ENCODE measurements at places on chromosomes 16 and 17.

DNA sequence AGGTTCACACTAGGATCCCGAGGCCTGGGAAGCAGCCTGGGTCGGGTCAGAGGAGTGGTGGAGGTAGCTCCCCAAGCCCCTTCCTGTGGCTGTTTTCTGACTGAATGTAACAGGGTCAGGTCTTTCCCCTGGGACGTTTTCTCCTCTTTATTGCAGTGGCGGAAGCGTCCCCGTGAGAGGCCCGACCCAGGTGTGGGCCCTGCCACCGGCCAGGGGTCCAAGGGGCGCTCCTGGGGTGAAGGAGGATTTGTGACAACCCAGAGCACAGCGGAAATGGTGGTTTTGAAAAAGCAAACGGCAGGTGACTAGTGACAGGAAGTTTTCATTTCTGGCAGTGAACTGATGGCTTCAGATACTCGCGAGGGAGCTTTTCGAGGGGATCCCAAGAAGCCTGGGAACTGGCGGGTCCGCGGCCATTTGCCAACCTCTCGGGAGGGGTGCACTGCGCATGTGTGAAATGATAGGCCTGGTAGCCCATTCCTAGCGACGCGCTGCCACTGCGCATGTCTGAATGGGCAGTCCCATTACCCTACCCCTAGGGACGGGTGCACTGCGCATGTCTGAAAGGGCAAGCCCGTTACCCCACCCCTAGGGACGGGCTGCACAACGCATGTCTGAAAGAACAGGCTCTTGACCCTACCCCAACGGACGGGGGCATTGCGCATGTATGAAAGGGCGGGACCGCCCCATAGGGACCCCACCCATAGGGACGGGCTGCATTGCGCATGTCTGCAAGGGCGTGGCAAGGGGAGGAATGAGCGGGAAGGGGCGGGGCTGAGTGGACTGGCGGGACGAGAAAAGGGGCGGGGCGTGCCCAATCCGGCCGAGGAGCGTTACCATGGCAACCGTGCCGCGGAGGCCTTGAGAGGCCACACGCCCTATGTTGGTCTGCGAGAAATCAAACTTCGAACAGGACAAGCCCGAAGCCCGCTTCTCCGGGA, 1747.9 kb downstream of the TP53TG3F start:
- DNase-seq = no peak

DNA sequence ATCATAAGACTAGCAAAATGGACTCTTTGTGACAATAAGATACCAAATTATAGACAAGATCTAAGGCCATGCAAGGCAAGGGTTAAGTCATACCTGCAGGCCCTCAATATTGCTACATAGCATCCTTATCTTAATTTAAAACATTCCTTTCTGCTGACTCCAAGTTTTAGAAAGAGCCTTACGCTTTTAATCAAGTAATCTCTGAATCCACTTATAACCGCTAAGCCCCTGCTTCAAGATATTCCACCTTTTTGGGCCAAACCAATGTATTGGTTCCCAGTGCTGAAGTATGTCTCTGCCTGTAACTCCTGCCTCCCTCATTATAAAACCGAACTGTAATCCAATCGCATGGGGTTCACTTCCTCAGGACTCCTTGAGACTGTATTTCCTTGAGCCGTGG, 255.4 kb downstream of the PHKB start:
- no peak for DNase-seq

DNA sequence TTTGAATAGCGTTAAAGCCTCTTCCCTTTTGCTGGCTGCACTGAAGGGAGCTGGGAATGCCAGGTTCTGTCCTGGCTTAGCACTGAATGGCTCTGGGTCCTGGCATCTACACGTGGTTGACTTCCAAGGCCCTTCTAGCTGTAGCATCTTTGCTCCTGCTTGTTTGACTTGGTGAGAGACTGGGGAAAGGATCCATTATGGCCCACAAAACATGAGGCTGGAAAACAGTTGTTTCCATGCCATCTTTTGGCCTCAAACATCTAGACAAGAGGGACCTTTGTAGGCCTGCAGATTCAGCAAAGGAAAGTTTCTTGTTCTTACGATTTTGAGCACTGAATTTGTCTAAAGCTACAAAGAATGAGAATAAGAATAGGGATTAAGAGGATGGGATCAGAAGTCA, 32.5 kb downstream of the EPN2 start:
- no peak for DNase-seq

DNA sequence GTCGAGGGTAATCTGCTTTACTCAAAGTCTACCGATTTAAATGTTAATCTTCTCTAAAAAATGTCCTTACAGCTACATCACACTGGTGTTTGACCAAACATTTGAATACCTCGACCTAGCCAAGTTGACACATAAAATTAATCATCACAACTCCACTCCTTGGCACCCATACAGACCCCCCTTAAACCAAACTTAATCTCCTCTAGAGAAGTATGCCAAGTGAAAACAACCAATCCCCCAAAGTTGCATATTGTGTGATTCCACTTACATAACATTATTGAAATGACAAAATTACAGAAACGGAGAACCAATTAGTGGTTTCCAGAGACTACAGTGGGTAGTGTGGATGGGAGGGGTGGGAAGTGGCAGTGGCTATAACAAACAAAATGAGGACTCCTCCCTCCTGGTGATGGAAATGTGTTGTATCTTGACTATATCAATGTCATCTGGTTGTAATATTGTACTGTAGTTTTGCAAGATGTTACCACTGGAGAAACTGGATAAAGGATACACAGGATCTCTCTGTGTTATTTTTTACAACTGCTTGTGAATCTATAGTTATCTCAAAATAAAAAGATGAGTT, 39.4 kb downstream of the CAPNS2 start:
- DNase-seq = no peak

- DNase-seq = no peak
Measured at GRCh38 chr16:49280105-49280741, 1.4 kb downstream of the CBLN1 start.

DNA sequence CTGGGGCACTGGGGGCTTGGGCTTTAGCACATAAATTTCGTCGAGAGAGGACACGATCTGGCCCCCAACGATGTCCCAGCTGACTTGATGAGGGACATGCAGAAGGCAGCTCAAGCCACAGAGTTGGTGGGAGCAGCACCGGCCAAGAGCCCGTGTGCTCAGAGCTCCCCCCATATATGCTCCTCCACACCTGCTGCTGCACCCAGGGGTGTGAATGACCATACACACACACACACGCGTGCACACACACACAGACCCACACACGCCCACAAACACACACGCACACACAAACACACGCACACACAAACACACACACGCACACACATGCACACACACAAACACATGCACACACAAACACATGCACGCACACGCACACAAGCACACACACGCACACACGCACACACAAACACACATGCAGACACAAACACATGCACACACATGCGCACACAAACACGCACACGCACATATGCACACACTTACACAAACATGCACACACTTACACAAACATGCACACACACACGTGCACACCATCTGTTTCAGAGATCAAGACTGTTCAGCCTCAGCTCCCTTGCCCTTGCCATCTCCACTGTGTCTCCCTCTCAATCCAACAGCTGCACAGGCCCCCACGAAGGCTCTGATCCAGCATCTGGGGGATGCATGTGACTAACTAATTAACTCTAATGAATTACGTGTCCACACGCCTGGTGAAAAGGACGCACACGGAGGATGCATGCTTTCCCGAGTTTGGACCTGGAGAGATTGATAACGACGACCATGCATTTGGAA, 85.6 kb upstream of the TNRC6C start:
- DNase-seq = no peak

- DNase-seq = no peak
Measured at GRCh38 chr16:80263848-80264694, 276.7 kb upstream of the DYNLRB2 start.
